ENCODE measurements at places on chromosomes 2 and 18. TPM values are rescaled to one million over a fixed set of nuclear protein-coding genes. Genes with fewer than 3 reads are reported as not detected.

DNA sequence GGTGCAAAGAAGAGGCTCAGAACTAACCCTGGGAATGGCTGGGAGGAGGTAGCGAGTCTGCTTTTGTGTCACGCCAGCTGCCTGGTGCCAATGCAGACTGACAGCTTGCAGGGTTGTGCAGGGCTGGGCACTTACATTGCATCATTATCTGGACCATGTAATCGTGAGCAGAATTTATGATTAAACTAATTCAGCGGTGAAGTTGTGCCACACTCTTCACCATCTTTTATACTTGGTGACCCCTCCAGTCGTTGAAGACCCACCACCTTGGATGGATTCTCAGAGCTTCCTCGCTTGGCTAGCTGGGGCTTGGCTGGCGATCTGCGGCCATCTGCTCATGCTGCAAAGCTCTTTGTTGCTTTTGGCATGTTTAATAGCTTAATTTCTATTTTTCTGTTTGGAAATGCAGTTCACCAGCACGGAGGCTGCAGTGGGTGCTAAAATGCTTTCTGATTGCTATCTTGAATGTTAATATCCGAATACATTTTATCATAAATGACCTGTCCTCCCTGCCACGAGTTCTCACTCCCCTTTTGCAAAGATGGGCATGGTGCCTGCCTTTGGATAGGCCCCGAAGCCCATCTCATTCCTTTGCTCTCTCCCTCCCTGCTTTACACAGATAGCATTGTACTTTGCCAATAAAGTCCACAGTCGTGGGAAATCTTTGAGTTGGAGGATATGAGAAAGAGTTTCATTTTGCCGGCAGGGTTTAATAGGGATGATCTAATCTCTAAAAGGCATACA, 188.2 kb downstream of the PRKCE start:
- DNase-seq = peak; percentile 63

GRCh38 chr2:43127208-43127940, 99.0 kb downstream of the ZFP36L2 start:
- DNase-seq = peak; percentile 50

DNA sequence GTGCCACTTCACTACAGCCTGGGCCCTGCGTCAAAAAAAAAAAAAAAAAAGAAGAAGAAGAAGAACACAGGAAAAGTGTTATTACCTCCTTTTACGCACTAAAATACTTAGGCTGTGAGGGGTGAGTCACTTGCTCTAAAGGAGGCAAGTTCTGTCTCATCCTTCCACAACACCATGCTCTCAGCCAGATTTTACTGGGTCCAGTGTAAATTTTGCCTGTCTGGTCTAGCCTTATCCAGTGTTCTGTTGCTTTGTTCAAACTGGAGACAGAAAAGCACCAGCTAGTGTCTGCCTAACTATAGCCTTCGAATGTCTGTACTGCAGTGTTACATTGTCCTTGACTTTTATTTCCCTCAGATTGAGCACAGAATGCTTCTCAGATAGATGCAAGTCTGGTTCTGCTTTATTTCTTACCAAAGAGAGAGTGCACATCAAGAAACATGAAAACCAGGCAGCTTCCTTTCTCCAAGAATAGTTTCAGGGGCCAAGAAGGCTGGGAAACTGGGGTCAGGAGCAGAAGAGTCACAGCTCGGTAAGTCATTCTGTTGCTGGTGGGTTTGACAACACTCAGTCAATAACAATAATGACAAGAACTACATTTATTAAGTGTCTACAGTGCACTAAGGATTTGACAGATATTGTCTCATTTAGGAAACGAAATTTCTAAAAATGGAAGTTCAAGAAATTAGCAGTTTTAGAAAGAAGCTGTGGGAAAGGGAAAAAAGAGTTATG, 3.1 kb upstream of the MSGN1 start:
- DNase-seq = peak; percentile 89

DNA sequence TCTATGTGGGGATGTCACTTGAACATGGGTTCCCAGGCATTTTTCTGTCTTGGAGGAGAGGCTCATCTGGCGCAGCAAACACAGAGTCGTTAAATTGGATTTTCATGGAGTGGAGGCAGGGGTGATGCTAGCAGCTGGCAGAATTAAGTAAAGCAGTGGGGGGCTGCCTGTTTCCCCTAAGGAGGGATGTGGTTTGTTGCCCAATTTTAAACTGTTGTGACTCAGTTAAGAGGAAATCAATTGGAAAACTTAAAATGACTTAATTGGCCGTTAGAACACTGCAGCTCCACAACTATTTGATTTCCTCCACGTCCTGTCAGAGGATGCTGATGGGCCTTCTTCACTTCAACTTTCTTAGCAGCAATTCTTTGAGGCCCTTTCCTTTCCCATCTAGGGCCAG, 354.1 kb upstream of the ATP5MC3 start:
- DNase-seq = no peak

DNA sequence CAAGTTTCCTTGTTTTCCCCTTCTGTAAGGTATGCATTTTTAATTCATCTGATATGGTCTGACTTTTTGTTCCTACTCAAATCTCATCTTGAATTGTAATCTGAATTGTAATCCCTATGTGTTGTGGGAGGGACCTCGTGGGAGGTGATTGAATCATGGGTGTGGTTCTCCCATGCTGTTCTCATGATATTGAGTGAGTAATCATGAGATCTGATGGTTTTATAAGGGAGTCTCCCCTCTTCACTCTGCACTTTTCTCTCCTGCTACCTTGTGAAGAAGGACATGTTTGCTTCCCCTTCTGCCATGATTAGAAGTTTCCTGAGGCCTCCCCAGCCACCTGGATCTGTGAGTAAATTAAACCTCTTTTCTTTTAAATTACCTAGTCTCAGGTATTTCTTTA, 476.1 kb downstream of the LPIN1 start:
- DNase-seq = peak; percentile 14

GRCh38 chr2:219210196-219210885, 3.8 kb downstream of the ZFAND2B start:
- no peak for DNase-seq

DNA sequence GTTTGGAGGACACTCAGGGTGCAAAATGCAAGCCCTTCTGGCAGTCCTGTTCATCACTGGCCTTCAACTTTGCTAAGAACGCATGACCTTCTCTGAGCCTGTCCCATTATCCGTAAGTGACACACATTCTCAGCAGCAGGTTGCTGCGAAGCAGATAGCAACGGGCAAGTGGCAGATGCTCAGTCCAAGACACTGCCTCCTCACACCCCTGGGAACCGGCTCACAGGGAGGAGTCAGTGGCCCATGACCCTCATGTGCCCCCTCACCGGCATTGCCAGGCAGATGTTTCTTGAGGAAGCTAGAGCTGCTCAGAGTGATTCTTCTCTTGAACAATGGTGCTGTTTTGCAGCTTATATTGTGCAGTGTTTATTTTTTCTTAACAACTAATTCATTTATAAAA, 737.2 kb upstream of the HS6ST1 start:
- no peak for DNase-seq

Gene PRSS56
- total RNA-seq = not detected

DNA sequence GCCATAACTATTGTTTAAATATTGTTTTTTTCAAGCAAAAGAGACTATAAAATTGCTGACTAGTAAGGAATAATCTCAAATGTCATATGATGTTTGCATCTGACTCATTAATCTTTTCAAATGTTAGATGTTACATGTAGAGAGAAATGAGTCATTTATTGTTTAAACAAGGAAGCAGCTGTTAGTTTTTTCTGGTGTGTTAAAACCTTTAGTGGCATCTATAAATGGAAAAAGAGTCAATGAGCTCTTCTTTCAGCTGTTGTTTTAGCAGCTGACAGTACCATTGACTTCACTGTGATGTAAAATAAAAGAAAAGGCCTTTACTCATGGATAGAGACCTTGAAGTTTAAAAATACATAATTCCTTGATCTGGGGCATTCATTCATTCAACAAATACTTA, 1.8 kb upstream of the KLHL41 start:
- peak; percentile 69 for DNase-seq

- DNase-seq = no peak
These were observed 92.6 kb upstream of the CERS6 start for GRCh38 chr2:168363347-168364092.
